ENCODE measurements at places on chromosomes 4 and X.

DNA sequence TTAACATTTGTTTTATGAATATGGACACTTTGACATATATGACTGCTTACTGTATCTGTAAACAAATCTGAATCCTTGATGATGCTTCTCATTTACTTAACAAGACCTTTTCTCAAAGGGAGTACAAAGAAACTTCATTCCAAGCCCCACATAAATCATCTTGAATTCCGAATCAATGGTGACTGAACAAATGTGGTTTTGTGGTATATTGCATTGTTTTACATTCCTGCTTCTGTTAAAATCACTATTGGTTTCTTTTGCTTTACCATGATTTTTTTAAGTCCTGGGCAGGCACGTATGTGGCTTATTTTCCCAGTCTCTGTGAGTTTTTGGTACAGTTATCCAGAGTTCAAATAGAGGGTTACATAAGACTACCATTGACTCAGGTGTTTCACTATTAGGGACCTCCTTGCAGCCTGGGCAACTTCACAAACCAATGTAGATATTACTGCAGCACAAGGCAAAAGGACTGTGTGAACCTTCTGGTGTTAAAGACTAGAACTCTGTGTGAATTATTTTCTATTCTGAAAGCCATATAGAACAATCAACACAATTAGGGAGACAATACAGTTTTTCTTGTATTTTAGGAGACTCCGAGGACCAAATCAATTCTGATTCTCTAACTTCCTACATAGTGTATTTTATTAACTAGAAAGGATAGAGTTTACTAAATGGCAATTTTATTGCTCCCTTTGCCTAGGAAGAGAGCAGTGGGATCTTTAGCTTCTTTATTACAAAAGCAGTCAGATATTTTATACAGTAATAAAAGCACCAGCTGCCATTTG, 196.4 kb downstream of the GALNTL6 start:
- DNase-seq: no peak

DNA sequence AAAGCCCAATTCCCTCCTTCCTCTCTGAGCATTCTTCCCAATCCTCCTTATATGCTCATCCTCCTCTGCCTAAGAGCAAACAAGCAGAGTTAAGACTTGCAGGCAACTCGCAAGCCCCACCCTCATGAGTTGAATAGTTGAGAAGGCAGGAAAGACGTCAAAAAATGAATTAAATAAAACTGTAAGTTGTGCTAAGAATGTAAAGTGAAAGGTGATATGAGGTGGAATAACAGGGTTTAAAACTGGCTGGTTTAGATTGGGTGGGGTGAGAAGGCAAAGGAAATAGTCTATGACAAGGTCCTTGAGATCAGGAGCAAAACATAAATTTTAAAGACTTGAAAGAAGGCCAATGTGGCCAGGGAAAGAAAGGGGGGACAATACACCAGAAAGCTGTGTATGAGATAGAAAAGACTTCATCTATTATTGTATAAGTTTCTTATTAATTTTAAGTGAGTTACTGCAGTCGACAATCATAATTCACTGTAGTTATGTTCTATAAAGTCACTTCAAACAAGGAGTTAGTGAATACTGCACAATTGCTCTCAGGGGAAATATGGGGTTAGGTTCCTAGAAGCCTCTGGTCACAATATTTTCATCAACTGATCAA, 124.9 kb downstream of the RELL1 start:
- peak; percentile 57 for DNase-seq

- DNase-seq: no peak
These were observed 188.1 kb downstream of the QDPR start for GRCh38 chr4:17323554-17324385.

- peak; percentile 38 for DNase-seq
These were observed 5.6 kb downstream of the PRDM8 start for GRCh38 chr4:80202741-80203553.

DNA sequence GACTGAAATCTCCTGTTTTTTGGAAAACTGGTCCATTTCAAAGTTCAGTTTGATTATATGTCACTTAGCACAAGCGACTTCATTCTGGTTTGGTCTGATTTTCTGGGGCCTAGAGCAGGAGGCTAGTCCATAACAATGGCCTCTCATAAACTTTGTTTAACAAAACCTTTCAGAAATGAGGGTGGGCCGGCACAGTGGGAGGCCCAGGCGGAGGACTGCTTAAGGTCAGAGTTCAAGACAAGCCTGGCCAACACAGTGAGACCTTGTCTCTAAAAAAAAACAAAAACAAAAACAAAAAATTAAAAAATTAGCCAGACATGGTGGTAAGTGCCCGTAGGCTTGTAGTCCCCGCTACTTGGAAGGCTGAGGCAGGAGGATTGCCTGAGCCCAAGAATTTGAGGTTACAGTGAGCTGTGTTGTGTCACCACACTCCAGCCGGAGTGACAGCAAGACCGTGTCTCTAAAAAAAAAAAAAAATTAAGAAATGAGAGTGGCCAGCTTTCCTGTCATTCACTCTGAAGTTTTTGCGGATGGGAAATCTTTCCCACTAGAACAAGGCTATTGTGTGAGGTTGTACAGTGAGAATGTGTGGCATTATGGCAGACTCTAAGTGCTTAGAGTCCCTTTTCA, 1.2 kb upstream of the PLAC8 start:
- no peak for DNase-seq

- DNase-seq: peak; percentile 37
These were observed 21.4 kb downstream of the PHEX start for GRCh38 chrX:22053481-22053880.

DNA sequence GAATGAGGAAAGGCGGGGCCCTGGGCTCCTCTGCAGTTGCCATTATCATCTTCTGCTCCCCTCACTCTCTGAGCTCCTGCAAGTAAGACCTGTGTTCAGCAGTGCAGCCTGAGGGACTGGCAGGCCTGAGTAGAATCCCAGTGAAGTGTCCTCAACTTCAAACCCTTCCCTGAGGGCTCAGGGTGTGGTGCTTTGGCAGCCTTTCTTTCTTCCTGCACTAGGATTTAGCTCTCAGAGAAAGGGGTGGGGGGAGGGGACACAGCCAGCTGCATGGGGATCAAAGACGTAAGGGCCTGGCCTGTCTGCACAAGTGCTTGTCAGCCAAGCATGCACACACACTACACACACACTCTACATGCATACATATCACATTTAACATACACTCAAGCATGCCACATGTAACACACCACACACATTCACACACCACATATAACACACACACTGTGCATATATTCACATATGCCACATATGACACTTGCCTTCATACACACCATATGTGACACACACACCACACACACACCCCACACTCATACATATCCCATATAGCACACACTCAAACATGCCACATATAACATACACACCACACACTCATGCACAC, 223.4 kb upstream of the RPL34 start:
- DNase-seq: peak; percentile 24

- DNase-seq: no peak
These were observed 235.2 kb downstream of the FRAS1 start for GRCh38 chr4:78292341-78292740.

GRCh38 chr4:65600656-65601055, 69.6 kb downstream of the EPHA5 start:
- no peak for DNase-seq

DNA sequence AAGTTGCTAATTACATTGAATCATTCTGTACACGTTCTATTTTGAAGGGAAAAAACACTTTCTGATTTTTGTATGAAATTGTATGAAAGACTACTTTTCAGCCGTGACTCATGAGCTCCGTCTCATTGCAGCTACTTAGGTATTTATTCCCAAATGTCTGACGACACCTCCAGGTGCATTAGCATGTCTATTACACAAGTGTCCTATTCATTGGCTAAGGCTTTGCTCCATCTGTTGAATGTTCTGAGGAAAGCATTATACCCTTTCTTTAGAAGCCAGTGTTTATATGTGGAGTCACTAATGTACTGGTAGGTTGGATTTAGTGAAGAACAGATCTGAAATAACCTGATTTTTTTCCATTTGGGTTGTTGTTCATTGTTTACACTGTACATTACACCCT, 51.8 kb downstream of the MAP7D3 start:
- DNase-seq: peak; percentile 76

DNA sequence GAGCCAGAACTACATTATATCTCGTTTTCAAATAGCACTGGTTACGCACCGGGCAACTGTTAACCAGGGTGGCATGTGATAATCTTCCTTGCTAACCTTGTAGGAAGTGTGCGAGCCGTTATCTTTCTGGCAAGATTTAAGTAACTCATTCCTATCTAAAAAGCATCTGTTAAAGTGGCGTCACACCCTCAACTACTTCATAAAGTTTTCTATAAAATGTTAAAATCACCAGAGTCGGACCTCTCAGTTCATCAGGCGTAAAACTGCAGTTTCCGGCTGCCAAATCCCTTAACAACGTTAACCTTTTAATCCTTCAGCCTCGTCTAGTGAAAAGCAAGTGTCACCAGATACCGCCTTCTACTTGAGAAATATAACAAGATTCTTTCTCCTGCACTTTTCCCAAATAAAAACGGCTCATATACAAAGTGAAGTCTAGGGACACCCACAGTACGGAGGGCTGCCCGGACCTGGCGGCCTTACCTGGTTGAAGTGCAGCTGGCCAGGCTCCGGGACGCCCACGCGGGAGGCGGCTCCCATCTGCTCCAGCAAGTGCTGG, 1.2 kb downstream of the SLC39A8 start:
- DNase-seq: peak; percentile 82

DNA sequence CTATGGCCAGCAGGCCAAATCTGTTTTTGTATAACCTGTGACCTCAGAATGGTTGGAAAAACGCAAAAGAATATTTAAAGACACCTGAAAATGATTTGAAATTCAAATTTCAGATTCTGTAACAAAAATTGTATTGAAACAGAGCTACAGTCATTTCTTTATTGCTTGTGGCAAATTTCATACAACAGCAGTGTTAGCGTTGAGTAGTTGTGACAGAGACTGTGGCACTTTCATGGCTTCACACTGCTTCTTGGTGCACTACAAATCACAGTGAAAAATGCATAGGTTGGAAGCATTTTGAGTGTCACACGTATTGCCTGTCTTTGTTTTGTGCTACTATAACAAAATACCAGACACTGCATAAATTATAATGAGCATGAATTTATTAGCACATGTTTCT, 12.2 kb upstream of the PARM1 start:
- DNase-seq: no peak

DNA sequence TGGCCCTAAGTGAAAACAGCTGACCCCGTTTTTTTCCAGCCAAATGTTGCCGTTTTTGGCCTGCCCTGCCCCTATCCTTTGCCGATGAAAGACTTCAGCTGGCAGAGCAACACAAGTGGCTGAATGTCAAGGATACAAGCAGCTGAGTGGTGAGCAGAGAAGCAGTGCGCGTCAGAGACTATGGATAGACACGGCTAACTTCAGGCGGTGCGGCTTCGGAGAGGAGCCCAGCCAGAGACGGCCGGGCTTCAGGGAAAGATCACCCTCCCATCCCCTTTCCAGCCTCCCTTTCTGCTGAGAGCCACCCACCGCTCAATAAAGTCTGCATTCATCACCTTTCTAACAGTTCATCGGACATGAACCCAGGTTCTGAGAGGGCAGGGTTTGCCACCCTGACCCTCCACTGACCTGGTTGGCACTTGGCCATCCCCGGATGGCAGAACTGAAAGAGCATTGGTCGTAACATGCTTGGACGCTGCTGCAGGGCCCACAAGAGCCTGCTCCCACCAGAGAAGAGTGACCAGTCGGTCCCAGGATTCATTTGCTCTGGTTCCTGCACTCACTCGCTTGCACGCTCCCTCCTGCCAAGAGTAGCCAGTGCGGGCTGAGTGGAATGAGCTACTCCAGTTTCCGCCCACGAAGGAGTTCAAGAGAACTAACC, 125.8 kb downstream of the PPEF1 start:
- DNase-seq: no peak

DNA sequence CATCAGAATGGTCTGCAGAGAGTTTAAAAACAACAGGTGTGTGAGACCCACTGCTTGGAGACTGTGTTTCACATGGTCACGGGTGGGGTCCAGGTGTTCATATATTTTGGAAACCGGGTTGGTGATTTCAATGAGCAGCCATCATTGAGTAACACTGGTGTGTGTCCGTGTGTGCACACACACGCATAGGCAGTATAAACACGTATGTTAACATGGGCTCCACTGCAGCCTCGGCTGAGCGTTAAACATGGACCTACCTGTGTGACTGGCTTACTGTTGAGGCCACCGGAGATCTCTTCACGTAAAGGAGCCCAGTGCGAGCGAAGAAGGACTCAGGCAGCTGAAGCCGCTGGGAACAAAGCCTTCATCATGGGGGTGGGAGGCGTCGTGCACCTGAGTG, 56.9 kb upstream of the TLR3 start:
- no peak for DNase-seq

Data from epithelial cell of esophagus (primary cell).